ENCODE measurements at places on chromosomes 12 and 14.

DNA sequence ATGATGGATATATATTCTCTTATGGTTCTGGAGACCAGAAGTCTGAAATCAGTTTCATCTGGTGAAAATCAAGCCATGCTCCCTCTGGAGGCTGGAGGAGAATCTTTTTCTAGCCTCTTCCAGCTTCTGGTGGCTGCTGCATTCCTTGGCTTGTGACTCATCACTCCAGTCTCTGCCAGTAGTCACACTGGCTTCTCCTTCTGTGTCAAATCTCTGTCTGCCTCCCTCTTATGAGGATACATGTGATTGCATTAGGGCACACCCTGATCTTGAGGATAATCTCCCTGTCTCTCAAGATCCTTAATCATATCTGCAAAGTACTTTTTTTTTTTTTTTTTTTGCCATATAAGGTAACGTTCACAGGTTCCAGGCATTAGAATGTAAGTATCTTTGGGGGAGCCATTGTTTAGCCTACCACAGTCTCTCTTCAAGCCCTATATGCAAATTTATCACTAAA, 17.7 kb downstream of the DNAL1 start:
- DNase-seq, result peak; percentile 81

DNA sequence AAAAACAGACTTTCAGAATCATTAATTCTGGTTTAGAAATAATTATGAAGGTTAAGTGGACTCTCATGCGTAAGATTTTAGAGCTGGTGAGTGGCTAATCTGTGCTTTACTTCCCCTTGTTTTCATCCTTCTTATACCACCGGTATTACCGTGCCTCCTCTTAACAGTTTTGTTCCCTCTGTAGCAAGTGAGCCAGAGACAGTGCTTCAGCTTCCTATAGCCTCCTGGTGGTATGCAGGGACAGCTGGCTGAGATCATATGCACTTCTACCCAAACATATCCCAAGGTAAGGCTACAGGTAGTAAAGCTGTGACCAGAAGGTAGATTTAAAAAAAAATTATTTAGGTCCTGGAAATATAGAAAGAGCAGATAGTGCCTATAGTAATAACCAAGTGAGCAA, 55.2 kb downstream of the PDE3A start:
- no peak for DNase-seq

DNA sequence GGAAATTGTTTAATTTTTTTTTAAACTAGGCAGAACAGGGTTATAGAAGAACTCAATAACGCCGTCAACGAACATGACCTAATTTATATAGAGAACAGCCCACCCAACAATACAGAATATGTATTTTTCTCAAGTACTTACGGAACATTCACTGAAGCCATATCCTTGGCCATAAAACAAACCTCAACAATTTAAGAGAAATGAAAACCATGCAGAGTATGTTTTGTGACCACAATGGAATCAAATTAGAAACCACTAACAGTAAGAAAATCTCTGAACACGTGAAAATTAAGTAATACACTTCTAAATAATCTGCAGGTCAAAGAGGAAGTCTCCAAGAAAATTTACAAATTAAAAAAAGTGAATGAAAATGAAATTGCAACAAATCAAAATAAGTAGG, 9.4 kb downstream of the SART3 start:
- no peak for DNase-seq

DNA sequence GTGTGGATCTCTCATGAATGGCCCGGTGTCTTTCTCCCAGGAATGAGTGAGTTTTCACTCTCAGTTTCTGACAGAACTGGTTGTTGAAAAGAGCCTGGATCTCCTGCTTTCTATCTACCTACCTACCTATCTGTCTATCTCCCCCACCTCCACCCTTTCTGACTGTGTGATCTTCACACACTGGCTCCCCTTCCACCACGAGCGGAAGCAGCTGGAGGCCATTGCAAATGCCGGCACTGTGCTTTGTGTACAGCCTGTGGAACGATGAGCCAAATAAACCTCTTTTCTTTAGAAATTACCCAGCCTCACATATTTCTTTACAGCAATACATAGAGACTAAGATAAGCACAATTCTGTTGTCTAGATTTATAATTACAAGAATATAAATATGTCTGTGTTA, 7.2 kb downstream of the GSKIP start:
- DNase-seq, result no peak

DNA sequence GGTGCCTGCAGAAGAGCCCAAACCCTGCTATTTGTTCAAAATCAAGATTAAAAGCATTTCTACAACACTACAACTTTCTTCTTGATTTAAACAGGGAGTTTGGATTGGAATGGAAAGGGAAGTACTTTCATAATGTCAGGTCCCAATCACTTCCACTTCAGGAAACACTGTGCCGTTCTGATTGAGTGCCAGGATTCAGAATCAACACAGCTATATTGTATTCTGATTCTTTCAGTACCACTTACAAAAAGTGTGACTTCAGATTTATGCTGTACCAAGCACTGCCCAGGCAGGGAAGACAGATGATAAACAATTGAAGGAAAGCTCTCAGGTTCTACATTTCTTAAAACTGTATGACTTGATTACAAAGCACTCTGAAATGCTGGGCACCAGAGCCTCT, 3.2 kb downstream of the TDP1 start:
- DNase-seq, result no peak

GRCh38 chr12:5485454-5485853, 53.5 kb downstream of the NTF3 start:
- DNase-seq, result no peak

DNA sequence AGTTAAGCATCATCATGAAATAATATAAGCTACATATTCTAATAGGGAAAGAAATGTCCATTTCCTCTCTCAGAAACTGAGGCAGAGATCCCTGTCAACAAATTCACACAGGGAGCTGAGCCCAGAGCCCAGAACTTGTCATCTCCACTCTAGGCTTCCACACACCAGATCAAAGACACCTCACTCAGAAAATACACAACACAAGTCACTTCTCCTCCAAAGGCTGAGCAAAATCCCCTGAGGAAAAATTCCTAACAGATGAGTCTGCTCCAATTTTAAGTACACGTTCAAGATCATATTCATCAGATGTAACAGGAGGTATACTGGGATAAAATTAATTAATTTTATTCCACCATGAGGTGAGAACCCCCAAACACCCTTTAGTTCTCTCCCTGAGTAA, 227.3 kb downstream of the DPF3 start:
- no peak for DNase-seq

DNA sequence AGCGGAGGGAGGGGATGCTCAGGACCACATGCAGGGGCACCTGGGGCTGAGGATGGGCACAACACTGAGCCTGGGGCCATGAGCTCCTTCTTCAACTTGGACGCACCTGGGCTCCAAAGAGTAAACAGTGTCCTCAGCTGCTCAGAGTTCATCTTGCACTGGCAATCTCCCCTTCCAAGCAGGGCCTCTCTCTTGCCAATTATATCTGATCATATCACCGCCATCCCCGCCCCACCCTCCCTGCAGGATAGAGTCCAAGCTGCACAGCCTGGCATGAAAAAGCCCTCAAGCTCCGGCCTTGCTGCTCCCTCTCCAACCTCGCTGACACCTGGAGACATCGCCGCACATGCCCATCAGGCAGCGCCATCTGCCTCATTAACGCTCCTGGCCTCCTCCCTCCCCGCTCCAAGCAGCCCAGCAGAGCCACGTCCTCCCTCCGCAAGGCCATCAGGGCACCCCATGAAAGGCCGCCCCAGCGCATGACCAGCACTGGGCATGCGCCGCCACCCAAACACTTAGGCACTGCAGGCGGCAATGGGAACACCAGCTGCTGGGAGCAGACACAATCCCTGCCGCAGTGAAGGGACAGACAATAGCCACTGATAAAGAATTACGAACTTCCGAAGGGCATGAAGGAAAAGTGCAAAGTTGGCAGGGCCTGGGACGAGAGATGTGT, 88.8 kb downstream of the CHGA start:
- DNase-seq, result no peak

GRCh38 chr12:42631513-42631912, 42.0 kb upstream of the PRICKLE1 start:
- DNase-seq, result no peak

GRCh38 chr12:94623161-94623920, 27.0 kb downstream of the TMCC3 start:
- DNase-seq, result no peak

DNA sequence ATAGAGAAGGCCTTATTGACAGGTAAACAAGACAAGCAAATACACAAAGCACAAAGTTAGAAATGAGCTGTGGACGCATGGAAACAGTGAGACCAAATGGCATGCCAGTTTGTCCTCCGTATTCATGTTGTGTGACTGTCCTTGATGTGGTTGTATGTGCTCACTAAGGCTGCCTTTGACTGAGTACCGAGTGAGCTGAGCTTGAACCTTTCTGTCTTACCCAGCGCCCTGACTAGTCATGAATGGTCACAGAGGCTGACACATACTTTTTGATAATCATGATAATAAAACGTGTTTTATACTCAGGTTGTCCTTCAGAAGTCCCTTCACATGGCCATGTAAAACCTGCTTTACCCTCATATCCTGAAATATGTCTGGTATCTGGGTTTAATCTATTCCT, 553 bp upstream of the CATSPERB start:
- no peak for DNase-seq

DNA sequence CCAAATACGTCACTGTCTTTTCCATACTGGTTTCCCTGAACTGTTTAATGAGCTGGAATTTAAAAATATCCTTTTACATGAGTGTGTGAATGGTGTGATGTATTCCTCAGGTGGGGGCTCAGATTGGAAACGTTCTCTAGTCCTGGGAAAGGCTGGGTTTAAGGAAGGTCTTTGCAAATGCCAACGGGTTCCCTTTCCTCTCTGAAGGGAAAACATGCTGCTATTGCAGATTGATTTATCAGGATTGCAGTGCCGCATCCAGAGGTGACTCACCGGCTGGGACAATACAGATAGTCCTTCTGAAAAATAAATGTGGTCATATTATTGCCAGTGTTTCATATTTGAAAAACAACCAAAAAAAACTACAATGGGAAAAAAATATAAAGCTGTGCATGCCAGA, 193.1 kb upstream of the FLRT2 start:
- no peak for DNase-seq

- no peak for DNase-seq
Observed at GRCh38 chr14:51293149-51293911, 53.3 kb downstream of the TMX1 start.

- no peak for DNase-seq
Observed at GRCh38 chr14:20564501-20564997, 3.7 kb upstream of the RNASE9 start.

- DNase-seq, result no peak
Observed at GRCh38 chr12:99388671-99389195, 258.8 kb upstream of the GARIN6 start.

DNA sequence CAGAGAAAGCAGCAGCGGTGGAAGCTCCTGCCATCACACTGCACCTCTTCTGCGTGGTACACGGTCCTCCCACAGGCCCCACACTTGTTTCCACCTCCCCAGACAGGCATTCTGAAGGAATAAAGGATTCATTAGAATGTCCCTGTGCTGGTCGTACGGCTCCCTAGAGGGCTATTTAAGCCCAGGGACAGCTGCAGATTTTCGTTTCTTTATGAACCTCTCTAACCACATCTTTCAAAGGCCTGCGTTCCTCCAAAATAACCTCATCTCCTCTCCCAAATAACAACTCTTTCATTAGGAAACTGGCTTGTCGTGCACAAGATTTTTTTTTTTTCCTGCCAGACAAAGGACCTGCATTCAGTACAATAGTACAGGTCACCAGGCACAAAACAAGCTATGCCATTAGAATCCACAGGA, 12.7 kb downstream of the CSRP2 start:
- DNase-seq, result no peak

GRCh38 chr14:102949062-102949800, 26.8 kb downstream of the AMN start:
- no peak for DNase-seq

- DNase-seq, result no peak
Observed at GRCh38 chr12:119154435-119154818, 24.3 kb upstream of the HSPB8 start.

- DNase-seq, result peak; percentile 82
Observed at GRCh38 chr12:113422030-113422885, at the start of gene SDSL. Gene SDSL, plus strand, starts transcription at chr12:113422380. Its CDS starts 5,603 bp downstream, at chr12:113427983.

- no peak for DNase-seq
Observed at GRCh38 chr14:49977126-49977841, 84.4 kb downstream of the ARF6 start.

DNA sequence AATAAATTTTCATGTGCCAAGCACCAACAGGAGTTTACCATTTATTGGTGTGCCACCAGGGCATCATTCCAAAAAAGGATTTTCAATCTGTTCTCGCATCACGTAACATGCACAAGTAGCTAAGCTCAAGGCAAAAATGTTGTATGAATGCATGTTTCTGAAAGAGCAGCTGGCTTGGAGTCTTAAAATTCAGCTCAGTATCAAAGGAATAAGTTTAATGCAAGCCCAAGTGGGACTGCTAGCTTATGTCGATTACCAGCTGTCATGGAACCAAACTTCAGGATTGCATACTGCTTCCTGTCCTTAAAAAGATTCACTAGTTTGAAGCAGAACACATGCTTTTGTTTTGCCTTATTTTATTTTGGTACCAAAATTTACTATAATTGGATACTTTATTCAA, 437.0 kb downstream of the FSCB start:
- DNase-seq, result no peak

GRCh38 chr12:24574538-24574937, 374.4 kb downstream of the BCAT1 start:
- DNase-seq, result no peak

DNA sequence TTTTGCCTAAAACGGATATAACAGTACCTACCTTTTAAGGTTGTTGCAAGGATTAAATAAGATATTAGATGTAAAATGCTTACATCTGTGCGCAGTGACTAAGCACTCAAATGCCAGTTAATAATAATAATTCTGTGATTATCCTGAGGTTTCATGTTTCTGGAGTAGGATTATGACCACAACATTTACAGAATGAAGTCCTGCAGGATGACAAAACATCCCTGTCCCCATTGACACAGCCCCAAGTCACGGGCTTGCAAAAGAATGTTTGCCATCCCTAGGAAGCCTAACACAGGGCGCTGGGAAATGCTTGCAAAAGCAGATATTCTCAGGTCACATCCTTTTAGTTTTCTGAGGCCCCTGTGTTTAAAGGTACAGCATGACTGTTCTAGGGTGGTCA, 20.1 kb downstream of the SUSD6 start:
- no peak for DNase-seq

- no peak for DNase-seq
Observed at GRCh38 chr12:16530268-16530850, 75.6 kb downstream of the LMO3 start.

DNA sequence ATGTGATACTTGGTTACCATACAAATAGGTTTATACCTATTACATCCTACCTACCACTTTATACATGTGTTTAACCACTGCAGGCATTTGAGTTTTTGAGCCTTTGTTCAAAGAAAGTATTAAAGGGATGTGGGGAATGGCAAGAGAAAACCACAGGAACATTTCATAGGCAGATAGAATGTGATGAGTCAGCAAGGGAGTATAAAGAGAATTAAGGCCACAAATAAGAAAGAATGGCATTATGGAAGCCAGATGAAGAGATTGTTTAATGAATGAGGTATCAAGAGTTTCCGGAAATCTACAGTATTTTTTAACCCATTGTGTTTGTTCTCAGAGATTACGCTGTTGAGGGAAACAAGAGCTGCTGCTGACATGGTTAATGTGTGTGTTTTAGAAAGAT, 66.9 kb downstream of the METTL25 start:
- DNase-seq, result no peak

Data from LoVo (cell line).